ENCODE measurements at places on chromosomes 2 and 18.

- no peak for DNase-seq
These were observed 606.0 kb upstream of the GCFC2 start for GRCh38 chr2:76316691-76317090.

DNA sequence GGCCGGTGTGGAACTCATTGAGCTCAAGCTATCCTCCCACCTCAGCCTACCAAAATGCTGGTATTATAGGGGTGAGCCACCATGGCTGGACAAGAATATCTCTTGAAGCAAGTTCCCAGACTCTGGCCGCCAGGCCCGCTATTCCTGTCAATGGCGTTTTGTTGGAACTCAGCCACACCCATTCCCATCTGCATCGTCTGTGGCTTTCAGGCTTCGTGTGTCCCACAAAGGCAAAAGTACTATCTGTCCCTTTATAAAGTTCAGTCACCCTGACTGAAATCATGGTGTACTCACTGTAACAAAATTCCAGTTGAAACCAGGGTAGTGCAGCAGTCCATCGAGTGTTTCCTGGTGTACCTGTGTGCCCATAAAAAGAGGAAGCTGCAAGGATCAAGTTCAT, 96.7 kb downstream of the SH3BP4 start:
- peak; percentile 22 for DNase-seq

- DNase-seq: peak; percentile 61
These were observed 47.1 kb upstream of the SELENOI start for GRCh38 chr2:26298638-26299393.

- DNase-seq: no peak
These were observed 58.1 kb downstream of the IL1R2 start for GRCh38 chr2:102049756-102050443.

- DNase-seq: no peak
These were observed 139.7 kb downstream of the HRH4 start for GRCh38 chr18:24600076-24600654.

DNA sequence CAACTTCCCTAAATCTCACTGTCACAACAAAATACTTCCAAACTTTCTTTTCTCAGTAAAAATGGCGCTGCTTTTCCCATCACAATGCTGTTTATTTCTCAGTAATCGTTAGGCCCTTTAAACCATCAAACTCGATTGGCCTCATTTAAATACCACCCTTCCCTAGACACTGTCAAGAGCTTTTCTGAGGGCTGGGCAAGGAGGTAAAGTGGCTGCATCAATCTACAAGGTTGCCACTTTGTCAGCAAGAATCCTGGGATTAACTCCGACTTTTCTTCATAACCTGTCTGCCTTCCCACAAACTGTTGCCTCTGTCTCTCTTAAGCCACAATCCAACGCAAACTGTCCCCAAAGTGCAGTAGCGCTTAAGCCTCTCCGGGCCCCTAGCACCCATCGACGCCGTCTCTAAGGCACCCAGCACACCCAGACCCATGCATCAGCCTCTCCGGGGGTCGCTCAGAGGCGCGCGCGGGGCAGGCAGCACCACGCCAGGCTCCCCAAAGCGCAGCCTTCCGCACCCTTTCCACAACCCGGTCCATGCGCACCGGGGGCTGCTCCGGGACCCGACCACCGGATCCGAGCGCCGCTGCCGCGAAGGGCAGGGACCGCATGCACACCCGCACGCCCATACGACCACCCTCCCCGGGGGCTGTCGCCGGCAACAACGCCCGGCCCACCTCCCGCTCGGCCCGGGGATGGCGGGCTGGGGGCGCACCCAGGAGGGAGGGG, 683 bp downstream of the MBOAT2 start:
- DNase-seq: no peak

GRCh38 chr2:33131111-33131510, 184.4 kb downstream of the LTBP1 start:
- DNase-seq: no peak

DNA sequence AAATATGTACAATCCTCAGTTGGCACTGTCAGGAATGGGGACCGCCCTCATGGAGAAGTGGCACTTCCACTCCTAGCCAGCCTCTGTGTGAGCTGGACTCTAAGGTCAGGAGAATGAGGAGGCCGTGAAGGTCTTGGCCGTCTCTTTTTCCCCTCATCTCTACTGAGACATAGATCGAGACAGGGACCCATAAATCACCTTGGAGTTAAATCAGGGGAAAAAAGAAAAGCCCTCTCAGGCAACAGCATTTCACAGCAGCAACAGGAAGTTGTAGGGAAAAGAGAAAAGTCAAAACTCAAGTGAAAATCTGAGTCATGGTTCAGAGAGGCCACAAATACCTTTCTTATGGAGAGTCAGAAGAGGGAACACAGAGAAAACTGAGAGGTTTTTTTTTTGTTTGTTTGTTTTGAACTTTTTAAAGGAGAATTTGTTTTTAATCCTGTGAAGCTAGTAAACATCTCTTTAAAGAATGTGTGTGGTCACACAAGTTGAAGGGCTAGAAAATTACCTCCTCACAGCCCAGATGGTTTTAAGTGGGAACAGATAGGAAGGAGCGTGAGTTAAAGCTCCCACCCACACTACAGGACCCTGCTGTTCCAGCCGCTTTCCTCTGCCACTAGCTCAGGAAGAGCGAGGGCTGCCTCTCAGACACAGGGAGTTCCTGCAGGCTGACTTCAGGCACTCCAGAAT, 30.6 kb upstream of the CYP1B1 start:
- no peak for DNase-seq

- no peak for DNase-seq
These were observed 143.8 kb upstream of the THUMPD2 start for GRCh38 chr2:39922679-39923405.

DNA sequence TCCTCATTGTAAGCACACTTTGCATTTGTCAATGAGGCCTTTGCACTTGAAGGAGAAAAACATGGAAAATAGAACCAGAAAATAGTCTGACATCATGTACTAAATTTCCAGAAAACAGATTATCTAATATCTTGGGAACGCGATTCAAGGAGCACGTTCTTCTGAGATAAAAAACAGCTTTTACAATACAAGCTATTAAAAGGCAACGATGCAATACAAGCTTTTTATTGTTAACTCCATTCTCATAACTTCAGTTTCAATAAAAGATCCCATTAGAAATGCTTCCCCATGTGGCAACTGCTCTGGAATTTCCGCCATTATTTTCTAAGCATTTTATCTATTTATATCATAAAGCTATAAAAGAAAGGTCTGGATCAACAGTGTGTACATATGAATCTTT, 40.3 kb downstream of the NRXN1 start:
- DNase-seq: no peak

GRCh38 chr18:56884511-56884910, 233.4 kb downstream of the WDR7 start:
- DNase-seq: no peak

DNA sequence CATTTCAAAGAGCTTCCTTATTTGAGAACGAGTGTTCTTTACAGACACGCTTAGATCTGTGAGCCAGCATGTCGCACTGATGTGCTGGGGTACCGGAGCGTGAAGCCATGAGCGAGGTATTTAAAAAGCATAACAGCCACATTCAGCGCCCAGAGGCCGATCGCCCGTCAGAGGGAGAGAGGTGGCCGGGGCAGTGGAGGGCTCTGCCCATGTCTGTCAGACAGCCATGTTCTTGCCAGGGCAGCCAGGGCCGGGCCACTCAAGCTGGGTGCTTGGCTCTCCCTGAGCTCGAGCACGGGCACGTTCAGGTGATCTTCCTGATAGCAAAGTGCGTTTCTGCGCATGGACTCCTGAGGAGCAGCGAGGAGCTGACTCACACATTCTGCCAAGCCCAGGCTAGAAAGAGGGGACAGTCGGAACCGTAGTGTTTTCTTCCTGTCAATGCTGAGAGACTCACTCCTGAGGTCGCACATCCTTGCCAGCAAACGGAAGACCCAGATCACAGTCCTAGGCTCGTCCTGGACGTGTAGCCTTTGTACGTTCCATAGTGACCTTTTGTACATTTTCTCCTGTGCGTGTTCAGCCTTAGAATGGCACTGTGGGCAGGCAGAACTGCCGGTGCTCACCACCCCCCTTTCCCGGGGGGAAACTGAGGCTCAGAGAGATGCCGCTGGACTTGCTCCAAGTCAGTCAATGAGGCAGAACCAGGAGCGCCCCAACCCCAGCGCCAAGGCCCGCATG, 100.7 kb downstream of the NFATC1 start:
- no peak for DNase-seq

DNA sequence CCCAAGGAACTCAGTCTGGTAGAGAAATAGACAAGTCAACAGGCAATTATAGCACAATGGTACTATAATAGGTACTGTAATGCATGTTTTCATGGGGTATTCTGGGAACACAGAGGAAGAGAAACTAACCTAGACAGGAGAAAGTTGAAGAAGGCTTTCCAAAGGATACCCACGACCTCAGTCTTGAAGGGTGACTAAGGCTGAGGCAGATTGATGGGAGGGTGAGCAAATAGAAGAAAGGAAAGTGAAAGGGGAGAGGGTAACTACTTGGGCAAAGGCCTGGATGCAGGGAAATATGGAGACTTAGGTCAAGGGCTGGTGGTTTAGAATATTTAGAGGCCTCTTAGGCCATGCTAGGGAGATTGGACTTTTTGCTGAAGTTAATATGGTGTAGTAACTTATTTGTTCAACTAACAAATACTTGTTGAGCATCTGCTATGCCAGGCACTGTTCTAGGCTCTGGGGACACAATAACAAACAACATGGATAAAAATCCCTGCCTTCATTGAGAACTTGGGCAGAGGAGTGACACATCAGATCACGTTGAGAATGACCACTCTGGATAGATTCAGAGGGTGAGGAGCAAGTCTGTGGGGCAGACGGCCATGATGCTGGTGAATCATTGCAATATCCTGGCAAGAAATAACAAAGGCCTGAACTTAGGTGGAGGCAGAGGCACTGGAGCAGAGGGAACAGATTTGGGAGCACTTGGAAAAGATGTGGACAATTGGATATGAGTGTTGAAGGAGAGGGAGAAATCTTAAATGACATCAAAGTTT, 56.4 kb downstream of the PLB1 start:
- no peak for DNase-seq

DNA sequence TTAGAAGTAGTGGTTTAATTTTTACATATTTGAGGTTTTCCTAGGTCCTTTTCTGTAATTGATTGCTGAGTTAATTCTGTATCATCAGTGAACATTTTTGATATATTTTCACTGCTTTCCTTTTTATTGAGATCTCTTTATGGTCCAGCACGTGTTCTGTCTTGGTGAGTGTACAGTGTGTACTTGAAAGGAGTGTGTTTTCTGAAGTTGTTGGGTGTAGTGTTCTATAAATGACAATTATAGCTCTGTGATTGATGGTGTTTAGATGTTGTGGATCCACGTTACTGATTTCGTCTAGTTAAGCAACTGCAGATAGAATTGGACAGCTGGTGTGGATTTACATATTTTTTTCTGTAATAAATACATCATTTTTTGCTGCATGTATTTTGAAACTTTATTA, 32.7 kb downstream of the AGFG1 start:
- no peak for DNase-seq

DNA sequence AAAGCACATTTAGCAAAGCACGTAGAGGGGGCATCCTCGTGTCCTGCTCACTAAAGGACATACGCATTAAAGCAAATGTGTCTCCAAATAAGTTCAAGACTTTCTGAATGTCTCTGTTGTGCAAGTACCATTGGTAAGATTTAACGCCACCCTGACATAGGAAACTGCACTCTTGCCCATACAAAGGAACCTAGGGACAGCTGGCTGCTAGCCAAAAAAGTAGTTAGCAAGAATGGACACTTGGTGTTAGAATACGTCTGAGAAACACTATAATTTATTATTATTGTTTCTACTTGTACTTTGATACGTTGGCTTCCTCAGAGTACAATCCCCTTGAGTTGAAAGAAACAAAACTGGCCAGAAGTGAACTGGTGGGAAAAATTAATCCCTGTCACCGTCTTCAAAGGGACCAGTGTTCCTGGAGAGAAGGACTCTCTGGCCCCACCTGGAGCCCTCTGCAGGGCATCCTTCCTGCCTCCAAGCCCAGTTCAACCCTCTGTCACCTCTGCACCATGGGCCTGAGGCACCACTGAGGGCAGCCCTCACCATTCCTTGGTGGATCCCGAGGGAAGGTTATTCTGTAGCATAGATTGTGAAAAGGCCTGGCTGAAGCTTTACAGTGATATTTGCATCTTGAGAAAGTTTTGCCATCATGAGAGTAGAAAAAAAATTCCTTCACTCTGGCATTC, 51.4 kb upstream of the APCDD1 start:
- no peak for DNase-seq

- DNase-seq: no peak
These were observed 64.0 kb downstream of the BOLA3 start for GRCh38 chr2:74083750-74084149.

- no peak for DNase-seq
These were observed 150.0 kb upstream of the AGAP1 start for GRCh38 chr2:235343869-235344268.

DNA sequence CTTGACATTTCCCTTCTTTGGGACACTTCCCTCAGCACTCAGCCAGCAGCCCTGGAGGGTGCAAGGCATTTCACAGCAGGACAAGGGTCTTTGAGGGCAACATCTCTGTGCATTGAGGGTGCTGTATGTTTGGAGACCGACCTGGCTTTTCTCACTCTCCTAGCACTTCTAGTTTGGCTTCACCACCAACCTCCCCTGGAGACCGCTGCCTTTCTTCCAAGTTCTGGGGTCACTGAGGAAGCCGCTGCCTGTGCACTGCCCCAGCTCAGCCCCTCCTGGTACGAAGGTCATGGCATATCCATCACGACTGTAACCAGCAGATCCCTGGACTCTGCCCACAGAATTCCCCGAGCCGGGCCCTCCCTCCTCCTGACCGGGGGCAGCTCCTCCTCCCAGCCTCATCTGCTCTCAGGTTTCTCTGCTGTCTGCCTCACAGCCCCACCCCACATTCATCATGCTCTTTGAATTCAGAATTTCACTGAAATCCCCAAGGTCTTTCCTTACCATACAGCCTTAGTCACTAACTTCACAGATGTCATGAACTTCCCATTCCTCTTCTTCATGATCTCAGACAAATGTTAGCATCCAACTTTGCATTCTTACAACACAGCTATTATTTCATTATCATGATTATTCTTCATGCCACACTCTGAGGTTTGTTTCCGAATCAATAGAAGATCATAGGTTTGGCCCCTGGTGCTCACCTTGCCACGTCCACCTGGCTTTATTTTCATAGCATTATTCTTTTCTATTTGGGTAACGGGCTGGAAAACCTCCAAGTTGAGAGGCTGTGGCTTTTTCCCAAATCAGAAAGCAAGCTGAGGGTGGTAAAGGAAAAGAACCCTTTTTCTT, 113.0 kb upstream of the COPS8 start:
- no peak for DNase-seq

Data from breast epithelium (tissue), 4 donors.